Hematopoietic multipotent progenitor cell treated with erythropoietin and hydrocortisone succinate and interleukin-3 and kit ligand, for 4 days (in vitro differentiated cells): ENCODE measurements at places on chromosomes 2 and 18.

DNA sequence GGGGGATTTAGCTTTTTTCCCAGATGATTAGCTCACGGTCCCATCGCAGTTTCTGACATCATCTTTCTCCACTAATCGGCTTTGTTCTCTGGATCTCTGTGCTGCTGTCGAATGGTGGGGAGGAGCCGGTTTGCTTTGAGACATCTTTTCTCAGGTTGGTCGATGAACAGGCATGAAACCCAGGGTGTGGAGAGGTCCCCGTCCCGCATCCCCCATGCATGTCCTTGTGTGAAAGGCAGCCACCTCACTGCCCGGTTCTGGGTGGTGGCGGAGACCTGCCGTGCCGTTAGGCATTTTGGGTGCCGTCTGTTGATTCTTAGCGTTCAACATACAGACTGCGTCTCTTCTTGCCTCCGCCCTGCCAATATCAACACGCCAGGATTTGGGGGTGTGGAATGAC lies 57.8 kb downstream of the CTDP1 start:
- no peak for DNase-seq

DNA sequence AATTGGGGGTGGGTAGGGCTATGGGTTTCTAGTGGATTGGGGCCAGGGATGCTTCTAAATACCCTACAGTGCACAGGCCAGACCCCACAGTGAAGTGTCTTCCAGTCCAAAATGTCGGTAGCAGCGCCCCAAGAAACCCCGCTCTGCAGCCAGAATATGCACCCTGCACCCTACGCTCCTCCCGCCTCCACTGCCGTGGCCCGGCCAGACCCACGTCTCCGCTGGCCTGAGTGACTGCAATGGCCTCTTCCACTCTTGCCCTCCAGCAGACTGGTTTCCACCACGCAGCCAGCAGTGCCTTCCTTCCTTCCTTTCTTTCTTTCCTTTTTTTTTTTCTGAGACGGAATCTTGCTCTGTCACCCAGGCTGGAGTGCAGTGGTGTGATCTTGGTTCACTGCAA lies 91.4 kb upstream of the TAF1B start:
- no peak for DNase-seq

- DNase-seq = no peak
Measured at GRCh38 chr2:232571026-232571474, 20.6 kb downstream of the EIF4E2 start.

DNA sequence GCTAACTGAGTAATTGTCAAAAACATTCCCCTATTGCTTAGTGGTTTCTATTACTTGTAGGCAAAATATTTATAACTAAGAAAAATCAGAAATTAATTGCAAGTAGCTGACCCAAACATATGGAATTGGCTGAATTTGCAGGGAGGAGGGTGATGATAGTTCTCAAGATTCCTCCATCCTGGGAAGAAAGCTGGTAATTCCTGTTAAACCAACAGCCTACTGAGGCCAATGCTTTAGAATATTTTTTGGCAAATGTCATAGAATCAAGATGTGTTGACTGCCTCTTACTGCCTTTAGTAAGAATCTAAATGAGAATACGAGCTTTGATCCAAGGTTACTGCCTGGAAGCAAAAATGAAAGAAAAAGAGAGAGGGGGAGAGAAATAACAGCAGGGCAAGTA lies 120.0 kb downstream of the COL6A3 start:
- DNase-seq = no peak

GRCh38 chr2:201842131-201842860 lies 36.0 kb downstream of the CDK15 start:
- DNase-seq = no peak

DNA sequence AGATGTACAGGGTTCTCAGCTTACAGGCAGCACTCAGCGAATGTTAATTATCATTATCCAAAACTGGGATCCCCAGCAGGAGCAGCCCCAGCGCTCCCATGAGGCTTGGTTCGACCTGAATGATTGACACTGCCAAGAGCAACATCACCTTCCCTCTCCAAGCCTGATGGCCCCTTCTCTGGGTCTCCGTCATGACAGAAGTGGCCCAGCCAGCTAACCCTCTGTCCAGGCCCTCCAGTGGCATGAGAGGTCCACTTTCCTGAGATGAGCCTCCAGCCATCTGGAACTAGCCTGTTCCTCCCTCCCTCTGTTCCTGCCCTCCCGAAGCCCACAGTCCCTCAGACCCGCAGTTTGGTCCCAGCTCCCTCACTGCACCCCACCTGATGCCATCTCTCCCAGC lies 97.0 kb upstream of the RAB6C start:
- no peak for DNase-seq

GRCh38 chr18:77067291-77068061 lies 65.1 kb downstream of the MBP start:
- DNase-seq = peak; percentile 91

- no peak for DNase-seq
Measured at GRCh38 chr18:80086281-80086680, 22.8 kb upstream of the ADNP2 start.
